Immature natural killer cell (primary cell): ENCODE measurements at places on chromosomes 5 and 9. TPM values are rescaled to one million over a fixed set of nuclear protein-coding genes. Genes with fewer than 3 reads are reported as not detected.

TTC39B gene
- 7.9 TPM for polyA plus RNA-seq

TAF11L10 gene
- polyA plus RNA-seq: not detected

PNPLA7 gene
- polyA plus RNA-seq: 0.24 TPM

FSD1L gene
- polyA plus RNA-seq: 0.91 TPM

PRLR gene
- polyA plus RNA-seq: not detected

KYAT1 gene
- polyA plus RNA-seq: 10.0 TPM

DDX46 gene
- polyA plus RNA-seq: 12.0 TPM

SLC1A1 gene
- 0.13 TPM for polyA plus RNA-seq

NUTM2G gene
- polyA plus RNA-seq: not detected

FAM221B gene
- polyA plus RNA-seq: not detected

SH3RF2 gene
- not detected for polyA plus RNA-seq

PCDHB14 gene
- polyA plus RNA-seq: not detected

BAAT gene
- not detected for polyA plus RNA-seq

OR13C5 gene
- polyA plus RNA-seq: not detected

SWI5 gene
- 20.9 TPM for polyA plus RNA-seq

FYB1 gene
- 50.6 TPM for polyA plus RNA-seq

PCDHB11 gene
- polyA plus RNA-seq: not detected

FGF18 gene
- polyA plus RNA-seq: not detected

C5orf34 gene
- 1.5 TPM for polyA plus RNA-seq

SPATA31D4 gene
- not detected for polyA plus RNA-seq

RAB3C gene
- not detected for polyA plus RNA-seq

CARTPT gene
- not detected for polyA plus RNA-seq

PCDHB10 gene
- polyA plus RNA-seq: not detected

NR2F1 gene
- polyA plus RNA-seq: not detected

PCDHGA2 gene
- polyA plus RNA-seq: not detected

PCAT7 gene
- not detected for polyA plus RNA-seq

PCDHB6 gene
- not detected for polyA plus RNA-seq

FAM120A gene
- 16.0 TPM for polyA plus RNA-seq

LECT2 gene
- not detected for polyA plus RNA-seq

PCDHAC1 gene
- polyA plus RNA-seq: not detected

SEMA5A gene
- polyA plus RNA-seq: 0.02 TPM

CXCL14 gene
- not detected for polyA plus RNA-seq

CDKN2B gene
- polyA plus RNA-seq: not detected

CTSV gene
- polyA plus RNA-seq: not detected

INSL4 gene
- not detected for polyA plus RNA-seq

FAM163B gene
- not detected for polyA plus RNA-seq

CCL27 gene
- not detected for polyA plus RNA-seq

ADAMTS6 gene
- not detected for polyA plus RNA-seq

NMUR2 gene
- polyA plus RNA-seq: not detected

HSPB3 gene
- polyA plus RNA-seq: not detected

RBM18 gene
- polyA plus RNA-seq: 20.9 TPM

AQP3 gene
- 7.9 TPM for polyA plus RNA-seq

OBP2B gene
- polyA plus RNA-seq: not detected

PCDHGB7 gene
- 0.13 TPM for polyA plus RNA-seq

TMEM252 gene
- not detected for polyA plus RNA-seq

MXD3 gene
- 4.1 TPM for polyA plus RNA-seq

NPM1 gene
- polyA plus RNA-seq: 274 TPM

SPINK14 gene
- not detected for polyA plus RNA-seq

EPB41L4A gene
- polyA plus RNA-seq: 6.0 TPM

STK32A gene
- polyA plus RNA-seq: not detected

IL5 gene
- not detected for polyA plus RNA-seq

ACER2 gene
- 0.11 TPM for polyA plus RNA-seq

PCDHGB5 gene
- polyA plus RNA-seq: 2.1 TPM
